ENCODE measurements at places on chromosomes 6 and 20. TPM values are rescaled to one million over a fixed set of nuclear protein-coding genes. Genes with fewer than 3 reads are reported as not detected.

DNA sequence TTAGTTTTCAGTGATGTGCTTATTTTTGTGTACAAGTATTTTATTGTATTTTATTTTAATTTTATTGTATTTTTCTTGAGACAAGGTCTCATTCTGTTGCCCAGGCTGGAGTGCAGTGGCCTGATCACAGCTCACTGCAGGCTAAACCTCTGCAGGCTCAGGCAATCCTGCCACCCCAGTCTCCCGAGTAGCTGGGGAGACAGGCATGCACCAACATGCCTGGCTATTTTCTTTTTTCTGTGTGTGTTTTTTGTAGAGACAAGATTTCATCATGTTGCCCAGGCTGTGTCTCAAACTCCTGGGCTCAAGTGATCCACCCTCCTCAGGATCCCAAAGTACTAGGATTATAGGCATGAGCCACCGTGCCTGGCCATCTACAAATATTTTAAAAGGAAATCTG is 146.3 kb downstream of the MANEA start:
- no peak for DNase-seq
- no peaks in the 10 kb centered on the region for H3K4me1 ChIP-seq
- no peak overlapping the region for H3K4me3 ChIP-seq

Gene QRSL1
- total RNA-seq: 9.5 TPM

DNA sequence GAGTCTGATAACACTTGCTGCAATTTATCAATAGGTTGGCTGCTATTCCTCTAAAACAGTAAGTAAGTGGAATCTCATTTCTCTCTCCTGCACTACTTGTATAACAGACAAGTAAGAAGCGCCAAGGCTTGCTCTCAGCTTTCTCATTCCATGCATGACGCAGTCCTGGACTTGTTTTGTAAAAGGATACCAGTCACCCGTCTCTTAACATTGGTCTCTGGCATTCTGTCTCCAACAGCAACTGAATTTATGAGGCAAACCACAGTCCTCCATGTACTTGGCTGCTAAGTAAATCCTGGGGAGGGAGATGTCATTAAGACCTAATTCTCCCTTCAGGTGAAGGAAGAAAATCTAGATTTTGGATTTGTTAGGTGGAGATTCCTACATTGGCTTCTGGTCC is 115.4 kb downstream of the OPN5 start:
- no peak for DNase-seq
- no peak overlapping the region for H3K4me3 ChIP-seq
- H3K27me3 ChIP-seq: no peaks in the 10 kb centered on the region

- H3K36me3 ChIP-seq: no peaks in the 10 kb centered on the region
- H3K4me1 ChIP-seq: no peaks in the 10 kb centered on the region
- H3K27me3 ChIP-seq: no peaks in the 10 kb centered on the region
- no peak overlapping the region for H3K27ac ChIP-seq
These were observed 190.3 kb downstream of the TENT5A start for GRCh38 chr6:81562169-81562568.

Gene RAMACL
- total RNA-seq: 10.8 TPM

- H3K36me3 ChIP-seq: no peaks in the 10 kb centered on the region
- no peak overlapping the region for H3K4me3 ChIP-seq
- DNase-seq: no peak
These were observed 67.5 kb downstream of the THEMIS start for GRCh38 chr6:127833336-127833735.

Gene TFAP2D
- not detected for total RNA-seq

DNA sequence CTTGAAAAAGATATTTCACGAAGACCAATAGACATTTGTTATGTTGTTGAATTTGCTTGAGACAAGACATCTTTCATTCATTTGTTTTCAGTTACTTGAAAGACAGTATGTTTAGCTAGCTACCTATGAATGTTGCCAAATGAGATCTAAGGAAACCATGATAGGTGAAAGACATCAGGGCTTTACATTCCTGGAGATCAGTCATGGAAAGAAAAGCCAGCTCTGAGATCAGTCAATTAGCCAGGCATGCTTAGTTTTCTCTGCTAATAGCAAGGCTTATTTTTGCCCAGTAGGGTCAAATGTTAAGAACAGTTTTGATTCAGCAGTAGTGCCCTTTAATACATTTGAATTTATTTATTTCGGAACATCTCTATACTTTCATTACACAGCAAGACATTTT is 116.5 kb upstream of the EDN1 start:
- no peak for DNase-seq
- H3K27ac ChIP-seq: no peak overlapping the region
- H3K4me3 ChIP-seq: no peak overlapping the region
- no peaks in the 10 kb centered on the region for H3K27me3 ChIP-seq
- H3K4me1 ChIP-seq: no peaks in the 10 kb centered on the region

Gene NKAIN2
- total RNA-seq: not detected

Gene ZC2HC1B
- total RNA-seq: not detected

Gene RNF8
- 16.2 TPM for total RNA-seq

DNA sequence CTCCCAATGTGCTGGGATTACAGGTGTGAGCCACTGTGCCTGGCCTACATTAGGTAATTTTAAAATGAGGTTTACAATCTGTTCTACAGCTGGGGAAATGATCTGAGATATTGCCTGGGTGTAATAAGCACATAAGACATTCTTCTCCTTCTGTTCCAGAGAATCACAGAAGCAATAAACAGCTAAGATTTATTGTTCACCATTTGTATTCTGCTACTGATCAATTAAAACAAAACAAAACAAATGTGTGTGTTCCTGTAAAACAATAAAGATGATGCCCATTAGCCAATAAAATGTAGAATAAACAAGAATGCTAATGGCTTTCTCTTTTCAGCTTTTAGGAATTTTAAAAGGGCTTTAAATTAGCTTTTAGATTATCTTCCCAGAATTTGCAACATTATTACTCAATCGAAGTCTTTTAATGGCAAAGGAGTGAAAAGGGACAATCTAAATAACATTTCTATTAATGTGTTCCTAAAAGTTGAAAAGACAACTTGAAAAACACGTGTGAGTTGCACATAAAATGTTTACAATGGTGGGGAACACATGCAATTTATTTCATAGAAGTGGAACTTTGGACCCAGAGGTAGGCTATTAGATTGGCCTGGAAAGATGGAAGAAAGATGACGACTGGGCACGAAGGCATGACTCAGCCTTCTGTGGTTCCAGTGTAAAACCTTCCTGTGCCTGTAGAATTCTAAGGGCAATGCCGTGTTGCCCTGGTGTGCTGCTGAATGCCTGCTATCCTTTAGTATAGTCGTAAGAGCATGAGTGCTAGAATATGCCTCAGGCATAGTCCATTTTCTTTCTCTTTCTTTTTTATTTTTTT is 29.0 kb upstream of the DEK start:
- H3K36me3 ChIP-seq: no peaks in the 10 kb centered on the region
- DNase-seq: no peak
- H3K4me1 ChIP-seq: no peaks in the 10 kb centered on the region
- H3K4me3 ChIP-seq: no peak overlapping the region
- H3K27ac ChIP-seq: no peak overlapping the region

GRCh38 chr20:62855120-62855519 is 6.5 kb downstream of the TCFL5 start:
- no peaks in the 10 kb centered on the region for H3K36me3 ChIP-seq
- no peaks in the 10 kb centered on the region for H3K27me3 ChIP-seq
- H3K4me1 ChIP-seq: peaks cover 4% of the 10 kb centered on the region
- no peak overlapping the region for H3K4me3 ChIP-seq
- no peak for DNase-seq
